ENCODE measurements at places on chromosomes 3 and 15.

- DNase-seq = no peak
Measured at GRCh38 chr3:140974900-140975299, 33.3 kb downstream of the SLC25A36 start.

DNA sequence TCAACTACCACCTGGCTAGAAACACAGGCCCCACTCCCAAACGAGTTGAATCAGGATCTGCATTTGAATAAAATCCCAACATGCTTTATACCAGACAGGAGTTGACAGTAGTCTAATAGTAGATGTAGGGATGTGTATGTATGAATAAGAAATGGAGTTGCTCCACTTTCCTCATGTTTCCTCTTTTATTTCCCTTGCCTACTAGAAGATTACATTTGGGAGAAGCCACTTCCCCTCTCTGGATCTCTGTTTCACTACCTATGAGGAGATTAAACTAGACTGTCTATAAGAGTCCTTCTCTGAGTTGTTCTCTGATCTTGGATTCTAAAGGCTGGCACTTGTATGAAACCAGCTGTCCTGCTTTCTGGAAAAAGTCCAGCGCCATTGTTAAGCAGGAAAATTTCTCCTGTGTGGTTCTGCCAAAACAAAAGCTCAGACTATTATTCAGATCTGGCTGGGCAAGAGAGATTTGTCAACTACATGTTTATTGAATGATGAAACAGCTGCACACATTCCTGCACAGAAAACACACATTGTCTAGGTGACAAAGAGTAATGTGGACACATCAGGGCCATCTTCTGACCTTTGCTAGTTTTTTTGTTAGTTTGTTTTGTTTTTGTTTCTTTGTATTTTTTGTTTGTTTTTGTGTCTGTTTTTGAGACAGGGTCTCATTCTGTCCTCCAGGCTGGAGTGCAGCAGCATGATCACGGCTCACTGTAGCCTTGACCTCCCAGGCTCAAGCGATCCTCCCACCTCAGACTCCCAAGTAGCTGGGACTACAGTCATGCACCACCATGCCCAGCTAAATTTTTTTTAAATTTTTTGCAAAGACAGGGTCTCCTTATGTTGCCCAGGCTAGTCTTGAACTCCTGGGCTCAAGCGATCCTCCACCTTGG, 29.9 kb downstream of the ACP3 start:
- no peak for DNase-seq

GRCh38 chr15:64046421-64047153, at the start of gene DAPK2:
Gene DAPK2, minus strand, starts transcription at chr15:64046485. Its CDS starts 6,224 bp downstream, at chr15:64040261.
- peak; percentile 83 for DNase-seq

DNA sequence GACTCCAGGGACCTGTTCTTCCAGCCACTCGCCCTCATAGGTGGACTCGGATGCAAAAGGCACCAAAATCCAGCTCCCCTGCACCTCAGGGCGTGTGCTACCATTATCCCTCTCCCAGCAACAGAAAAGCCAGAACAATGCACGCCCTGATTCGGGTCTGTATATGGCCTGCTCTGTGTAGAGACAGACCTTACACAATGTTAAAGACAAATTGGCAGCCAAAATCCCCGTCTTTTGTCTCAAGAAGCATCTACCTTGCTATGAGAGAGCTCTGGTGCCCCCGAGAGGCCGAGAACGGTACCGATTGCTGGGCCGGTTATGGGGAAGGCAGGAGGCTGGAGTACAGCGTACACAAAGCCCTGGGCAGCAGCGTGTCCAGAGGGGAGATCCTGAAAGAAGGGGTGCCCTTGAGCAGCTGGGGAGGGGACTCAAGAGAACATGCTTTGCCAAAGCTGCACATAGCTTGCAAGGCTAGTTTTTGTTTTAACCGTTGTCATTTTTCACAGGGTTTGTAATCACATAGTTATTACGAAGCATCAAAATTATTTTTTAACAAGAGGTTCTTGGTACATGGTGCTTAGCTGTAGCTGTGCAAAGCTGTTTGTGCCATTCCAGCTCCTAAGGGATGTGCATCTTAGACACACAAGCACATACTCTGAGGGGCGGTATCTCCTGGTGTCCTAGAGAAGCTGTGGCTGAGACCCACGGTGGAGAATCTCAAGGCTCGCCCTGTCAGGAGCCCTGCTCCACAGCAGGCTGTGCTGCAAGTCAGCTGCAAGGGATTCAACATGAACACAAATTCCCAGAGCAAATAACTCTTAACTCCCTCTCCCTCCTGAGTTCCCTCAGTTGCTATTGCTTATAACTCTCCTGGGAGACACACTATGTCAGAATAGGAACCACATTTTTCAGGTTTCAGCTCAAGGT, 461.5 kb upstream of the PPP2R3A start:
- DNase-seq = peak; percentile 90

DNA sequence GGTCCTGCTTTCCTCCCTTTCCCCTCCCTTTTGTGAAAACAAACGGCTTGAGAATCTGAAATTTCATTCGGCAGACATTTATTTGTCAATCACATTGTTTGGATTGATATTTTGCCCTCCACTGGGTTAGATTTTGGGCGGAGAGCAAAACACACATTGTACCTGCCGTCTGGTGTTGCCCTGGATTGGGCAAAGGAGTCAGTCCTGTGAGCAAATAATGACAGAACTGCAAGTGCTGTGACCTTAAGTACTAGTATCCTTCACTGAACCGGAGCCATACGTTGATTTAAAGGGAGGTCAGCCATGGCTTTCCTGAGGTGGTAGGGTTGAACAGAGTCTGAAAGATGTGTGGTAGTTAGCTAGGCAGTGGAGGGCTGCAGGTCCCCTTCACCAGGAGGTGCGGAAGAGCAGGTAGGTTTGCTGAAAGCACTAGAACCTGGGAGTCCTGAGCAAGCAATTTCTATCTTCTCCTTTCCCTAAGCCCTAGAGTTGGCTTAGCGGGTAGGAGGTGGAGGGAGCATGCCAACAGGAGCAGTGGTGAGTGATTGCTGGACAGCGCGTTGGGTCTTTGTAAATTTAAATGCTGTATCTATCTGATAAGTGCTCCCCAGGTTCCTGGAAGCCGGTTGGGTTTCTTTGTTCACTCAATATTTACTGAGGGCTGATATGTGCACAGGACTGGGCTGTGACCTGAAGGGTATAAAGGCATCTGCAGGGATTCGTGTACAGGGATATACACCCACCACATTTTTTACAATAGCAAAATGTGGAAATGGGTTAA, 2.0 kb downstream of the PDIA5 start:
- DNase-seq = no peak

DNA sequence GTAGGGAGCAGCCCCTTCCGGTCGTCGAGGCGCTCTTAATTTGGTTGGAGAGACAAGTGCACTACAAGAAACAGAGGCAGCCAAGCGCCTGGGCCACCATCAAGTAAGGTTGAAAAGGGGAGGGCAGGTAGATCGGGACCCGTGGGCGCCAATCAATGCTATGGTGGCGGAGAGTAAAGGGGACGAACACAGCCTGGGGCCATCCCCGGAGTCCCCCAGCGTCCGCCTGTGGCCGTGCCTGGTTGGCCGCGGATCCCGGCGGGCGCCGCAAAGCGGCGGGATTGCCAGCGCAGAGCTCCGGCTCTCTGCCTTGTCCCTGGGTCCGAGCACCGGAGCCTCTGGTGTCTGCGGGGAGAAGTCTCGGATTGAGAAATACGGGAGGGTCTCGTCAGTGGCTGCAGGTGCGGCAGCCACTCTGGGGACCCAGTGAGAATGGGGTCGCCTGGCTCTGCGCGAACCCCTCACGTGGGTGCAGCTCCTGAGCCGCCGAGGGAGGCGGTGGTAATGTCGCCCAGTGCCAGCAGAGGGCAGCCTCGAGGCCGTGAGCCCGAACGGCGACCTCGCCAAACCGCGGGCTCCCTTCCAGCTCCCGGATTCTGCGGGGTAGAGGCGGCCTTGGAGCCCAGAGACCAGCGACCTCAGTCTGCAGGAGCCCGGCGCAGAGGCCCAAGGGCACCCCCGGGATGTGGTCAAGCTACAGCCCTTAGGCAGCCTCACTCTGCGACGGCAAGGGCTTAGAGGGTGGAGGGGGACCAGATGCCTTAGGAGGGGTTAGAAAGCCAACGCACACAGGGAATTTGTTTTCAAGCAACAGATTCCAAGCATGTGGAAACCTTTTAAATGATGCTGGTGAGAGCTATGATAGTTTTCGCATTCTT, 10.8 kb downstream of the FOXL2 start:
- DNase-seq = peak; percentile 92

- no peak for DNase-seq
Measured at GRCh38 chr3:134809427-134810051, 14.5 kb downstream of the EPHB1 start.

GRCh38 chr3:182252802-182253201, 540.5 kb upstream of the ATP11B start:
- DNase-seq = no peak

- DNase-seq = no peak
Measured at GRCh38 chr3:195142519-195142918, 128.4 kb downstream of the XXYLT1 start.

DNA sequence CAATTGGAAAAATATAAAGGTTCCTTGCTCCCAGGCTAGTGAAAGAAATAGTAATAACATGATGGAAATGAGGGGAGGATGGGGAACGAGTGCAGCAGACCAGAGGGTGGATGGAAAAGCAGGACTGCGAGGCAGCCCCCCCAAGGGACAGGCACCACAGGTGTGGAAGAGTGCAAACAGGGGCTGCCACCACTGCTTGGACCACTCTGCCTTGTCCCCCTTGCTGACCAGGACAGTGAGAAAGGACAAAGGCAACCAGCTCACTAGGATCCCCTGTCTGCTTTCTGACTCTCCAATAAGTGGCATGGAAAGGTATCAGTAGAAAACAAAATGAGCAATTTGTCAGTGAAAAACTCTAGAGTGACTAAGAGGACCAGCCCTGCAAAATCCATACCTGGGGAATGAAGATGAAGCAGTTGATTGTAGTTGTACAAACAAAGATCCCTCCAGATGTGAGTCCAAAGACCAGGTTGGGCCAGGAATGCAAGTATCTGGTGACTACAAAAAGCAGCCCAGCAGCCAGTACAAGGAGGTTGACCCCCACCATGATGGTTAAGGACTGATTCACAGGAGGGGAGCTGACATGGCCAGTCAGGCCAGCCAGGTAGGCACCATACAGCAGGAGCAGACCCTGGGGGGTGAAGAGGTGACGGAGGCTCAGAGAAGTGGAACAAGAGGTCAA, 86.6 kb upstream of the GSK3B start:
- DNase-seq = peak; percentile 35

- no peak for DNase-seq
Measured at GRCh38 chr15:69841113-69841828, 256.4 kb downstream of the TLE3 start.

DNA sequence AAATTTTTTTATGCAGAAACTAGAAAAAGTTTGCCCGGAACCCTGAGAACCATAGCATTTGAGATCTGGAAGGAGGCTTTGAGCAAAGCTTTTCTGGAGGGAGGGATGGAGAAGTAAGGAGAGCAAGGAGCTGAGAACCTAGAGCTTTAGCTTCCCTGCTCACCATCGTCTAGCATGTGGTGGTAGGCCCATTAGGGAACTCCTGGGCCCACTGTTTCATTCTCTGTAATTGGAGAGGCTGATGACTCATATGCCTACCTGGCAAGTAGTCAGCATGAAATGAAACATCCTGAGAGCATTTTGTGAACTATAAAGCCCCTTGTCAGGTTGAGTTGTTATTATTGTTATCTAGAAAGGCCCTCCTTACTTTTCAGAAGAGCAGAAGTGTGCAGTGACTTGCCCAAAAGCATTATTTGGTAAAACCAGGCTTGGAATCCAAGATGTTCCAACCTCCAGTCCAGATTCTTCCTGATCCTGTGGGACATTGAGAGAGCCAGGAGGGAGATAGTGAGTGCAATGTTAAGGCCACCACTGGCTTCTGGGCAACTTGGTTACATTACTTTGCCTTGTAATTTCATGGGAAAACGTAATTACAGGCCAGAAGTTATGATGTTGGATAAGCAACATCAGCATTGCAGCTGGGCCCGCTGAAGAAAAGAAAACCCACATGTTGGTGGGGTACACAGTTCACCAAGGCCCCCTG, 104.5 kb upstream of the BFSP2 start:
- DNase-seq = no peak

DNA sequence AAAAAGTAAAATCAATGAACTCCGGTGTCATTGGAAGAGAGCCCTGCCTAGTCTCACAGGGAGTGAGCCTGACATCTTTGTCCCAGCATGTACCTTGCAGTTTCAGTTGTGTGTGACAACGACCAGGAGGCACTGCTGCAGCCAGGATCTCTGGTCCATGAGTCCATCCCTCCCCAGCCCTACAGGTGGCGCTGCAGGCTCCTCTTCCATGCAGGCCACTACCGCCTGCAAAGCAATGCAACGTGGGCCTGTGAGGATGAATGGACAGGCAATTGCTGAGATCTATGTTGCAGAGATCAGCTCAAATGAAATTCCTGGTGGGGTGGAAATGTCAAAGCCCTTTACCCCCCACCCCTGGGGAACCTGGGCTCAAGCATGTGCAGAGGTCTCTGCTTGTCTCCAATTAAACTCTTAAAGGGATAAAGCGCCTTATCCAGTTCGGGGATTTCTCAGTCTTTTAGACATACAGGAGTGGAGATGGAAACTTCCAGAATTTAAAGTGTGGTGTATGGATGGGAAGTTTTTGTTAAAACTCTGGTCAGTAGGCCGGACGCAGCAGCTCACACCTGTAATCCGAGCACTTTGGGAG, 35.8 kb downstream of the TKT start:
- DNase-seq = peak; percentile 92

DNA sequence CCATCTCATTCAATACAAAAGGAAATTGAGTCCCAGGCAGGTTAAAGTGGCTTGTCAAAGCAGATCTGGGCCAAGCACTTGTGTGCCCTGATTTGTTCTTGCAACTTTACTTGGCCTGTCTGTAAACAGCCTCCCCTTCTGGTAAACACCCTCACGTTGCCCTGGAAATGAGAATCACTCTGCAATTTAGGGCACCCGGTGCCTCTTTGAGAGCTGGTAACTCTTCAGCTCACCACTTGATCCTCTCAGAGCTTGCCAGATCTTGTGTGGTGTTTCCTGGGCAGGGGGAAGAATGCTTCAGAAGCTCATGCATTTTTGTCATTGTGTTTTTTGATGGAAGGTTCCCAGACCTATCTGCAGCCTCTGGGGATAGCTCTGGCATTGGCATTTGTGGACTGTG, 11.3 kb downstream of the MED12L start:
- DNase-seq = no peak

DNA sequence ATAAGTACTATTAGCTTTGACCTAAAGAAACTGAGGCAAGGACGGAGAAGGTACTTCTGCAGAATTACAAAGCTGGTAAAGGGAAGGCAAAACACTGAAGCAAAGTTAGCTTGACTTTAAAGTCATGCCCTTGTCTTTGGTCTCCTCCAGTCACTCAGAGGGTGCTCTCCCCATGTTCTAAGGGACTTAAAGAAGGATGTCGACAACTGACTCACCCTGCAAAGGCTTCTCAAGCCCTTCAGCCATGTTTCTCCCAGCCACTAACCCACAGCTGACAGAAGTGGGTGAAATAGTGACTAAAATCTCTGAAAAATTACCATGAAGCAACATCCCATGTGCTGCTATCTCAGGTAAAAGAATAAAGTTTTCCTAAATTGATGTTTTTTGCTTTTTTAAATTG, 46.4 kb downstream of the SUCLG2 start:
- no peak for DNase-seq

- no peak for DNase-seq
Measured at GRCh38 chr3:183148056-183148455, 14.5 kb downstream of the LAMP3 start.
